Endothelial cell (in vitro differentiated cells): ENCODE measurements at places on chromosomes 7 and 10.

DNA sequence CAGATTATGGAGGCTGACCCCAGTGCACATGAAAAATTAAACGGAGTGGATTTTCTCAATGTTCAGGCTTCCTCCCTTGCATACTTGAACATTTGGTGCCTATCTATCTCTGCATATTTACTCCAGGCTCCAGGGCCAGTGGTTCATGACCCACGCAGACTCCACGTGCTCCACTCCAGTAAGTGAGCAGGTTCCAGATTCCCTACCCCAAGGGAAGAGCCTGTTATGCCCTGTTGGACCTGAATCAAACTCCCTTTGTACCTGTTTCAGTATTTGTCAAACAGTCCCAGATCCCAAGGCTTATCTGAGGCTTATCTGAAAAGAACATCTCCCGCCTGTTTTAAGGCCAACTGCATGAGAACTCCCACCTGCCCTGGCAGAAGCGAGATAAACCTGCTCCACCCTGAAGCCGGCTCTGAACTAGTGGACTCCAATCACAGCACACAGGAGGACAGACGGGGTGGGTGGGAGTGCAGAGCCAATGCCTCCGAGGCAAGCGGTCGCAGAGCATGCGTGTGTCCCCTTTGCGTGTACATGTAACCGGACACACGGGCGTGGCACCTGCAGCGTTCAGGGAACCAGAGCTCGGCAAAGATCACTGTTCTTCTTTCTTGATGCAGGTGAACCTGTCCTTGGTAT is 2.3 kb upstream of the FUOM start:
- no peak overlapping the region for H3K4me3 ChIP-seq
- no peak overlapping the region for H3K27ac ChIP-seq
- peaks cover 10% of the 10 kb centered on the region for H3K27me3 ChIP-seq
- no peaks in the 10 kb centered on the region for H3K4me1 ChIP-seq

DNA sequence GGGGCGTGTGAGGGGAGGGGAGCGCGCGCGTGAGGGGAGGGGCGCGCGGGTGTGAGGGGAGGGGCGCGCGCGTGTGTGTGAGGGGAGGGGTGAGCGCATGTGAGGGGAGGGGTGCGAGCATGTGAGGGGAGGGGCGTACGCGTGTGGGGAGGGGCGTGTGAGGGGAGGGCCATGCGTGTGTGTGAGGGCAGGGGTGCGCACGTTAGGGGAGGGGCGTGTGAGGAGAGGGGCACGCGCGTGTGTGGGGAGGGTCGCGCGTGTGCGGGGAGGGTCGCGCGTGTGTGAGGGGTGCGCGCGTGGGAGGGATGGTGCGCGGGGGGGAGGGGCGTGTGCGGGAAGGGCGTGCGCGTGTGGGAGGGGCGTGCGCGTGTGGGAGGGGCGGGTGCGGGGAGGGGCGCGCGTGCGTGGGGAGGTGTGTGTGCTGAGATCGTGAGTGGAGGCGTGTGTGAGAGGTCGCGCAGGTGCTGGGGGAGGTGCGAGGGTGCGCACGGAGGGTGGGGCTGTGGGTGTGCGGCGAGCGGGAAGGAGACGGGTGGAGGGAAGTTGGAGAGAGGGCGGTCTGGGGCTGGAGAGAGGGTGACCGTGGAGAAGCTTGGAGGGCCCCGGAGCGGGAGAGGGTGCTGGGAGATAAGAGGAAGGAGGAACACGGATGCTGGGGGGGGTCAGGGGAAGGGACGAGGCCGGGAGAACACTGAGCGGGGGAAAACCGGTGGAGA is 19.7 kb downstream of the MXI1 start:
- peak; percentile 28 for DNase-seq
- peaks cover 21% of the 10 kb centered on the region for H3K4me1 ChIP-seq

DNA sequence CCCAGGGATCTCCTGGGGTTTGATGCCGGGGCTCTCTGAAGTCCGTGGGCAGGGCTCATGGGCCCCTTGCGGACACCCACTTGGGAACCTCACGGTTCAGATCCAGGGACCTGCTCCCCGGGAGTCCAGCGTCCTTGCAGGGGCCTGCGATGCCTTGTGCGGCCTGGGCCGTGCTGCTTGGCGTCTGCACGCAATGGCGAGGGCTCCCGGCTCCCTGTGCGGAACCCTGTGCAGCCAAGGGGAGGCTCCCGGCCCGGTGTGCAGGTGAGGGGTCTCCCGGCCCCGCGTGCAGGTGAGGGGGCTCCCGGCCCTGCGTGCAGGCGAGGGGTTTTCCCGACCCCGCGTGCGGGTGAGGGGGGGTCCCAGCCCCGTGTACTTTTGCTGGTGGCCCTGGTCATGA is 146.7 kb downstream of the DNAJB6 start:
- no peak overlapping the region for H3K4me3 ChIP-seq
- no peak overlapping the region for H3K27ac ChIP-seq
- no peaks in the 10 kb centered on the region for H3K4me1 ChIP-seq
- H3K36me3 ChIP-seq: peaks cover 20% of the 10 kb centered on the region

GRCh38 chr10:123848564-123849457 is 42.8 kb downstream of the CPXM2 start:
- no peaks in the 10 kb centered on the region for H3K4me1 ChIP-seq
- DNase-seq: no peak
- no peak overlapping the region for H3K27ac ChIP-seq
- H3K4me3 ChIP-seq: no peak overlapping the region

DNA sequence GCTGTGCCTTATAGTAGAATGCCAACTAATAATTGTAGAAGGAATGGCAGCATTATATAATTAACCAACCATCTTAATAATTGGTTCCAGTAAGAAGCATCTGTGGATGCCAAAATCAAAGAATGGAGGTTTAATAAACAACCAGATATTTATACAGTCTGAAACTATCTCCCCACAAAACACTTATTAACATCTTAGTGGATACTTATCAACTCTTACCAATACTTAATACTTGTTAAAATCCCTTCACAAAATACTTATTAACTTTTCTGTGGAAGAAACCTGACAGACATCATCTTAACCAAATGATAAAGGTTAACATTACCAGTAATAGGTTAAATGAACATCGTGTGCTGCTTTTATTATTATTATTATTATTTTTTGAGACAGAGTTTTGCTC is 29.1 kb upstream of the FAM107B start:
- no peak overlapping the region for H3K27ac ChIP-seq
- H3K27me3 ChIP-seq: peaks cover 3% of the 10 kb centered on the region
- no peak for DNase-seq
- no peaks in the 10 kb centered on the region for H3K36me3 ChIP-seq
- no peak overlapping the region for H3K4me3 ChIP-seq

- no peaks in the 10 kb centered on the region for H3K4me1 ChIP-seq
- H3K27me3 ChIP-seq: peaks cover 2% of the 10 kb centered on the region
- H3K4me3 ChIP-seq: no peak overlapping the region
Observed at GRCh38 chr10:7687228-7687907, 15.7 kb upstream of the ITIH2 start.

DNA sequence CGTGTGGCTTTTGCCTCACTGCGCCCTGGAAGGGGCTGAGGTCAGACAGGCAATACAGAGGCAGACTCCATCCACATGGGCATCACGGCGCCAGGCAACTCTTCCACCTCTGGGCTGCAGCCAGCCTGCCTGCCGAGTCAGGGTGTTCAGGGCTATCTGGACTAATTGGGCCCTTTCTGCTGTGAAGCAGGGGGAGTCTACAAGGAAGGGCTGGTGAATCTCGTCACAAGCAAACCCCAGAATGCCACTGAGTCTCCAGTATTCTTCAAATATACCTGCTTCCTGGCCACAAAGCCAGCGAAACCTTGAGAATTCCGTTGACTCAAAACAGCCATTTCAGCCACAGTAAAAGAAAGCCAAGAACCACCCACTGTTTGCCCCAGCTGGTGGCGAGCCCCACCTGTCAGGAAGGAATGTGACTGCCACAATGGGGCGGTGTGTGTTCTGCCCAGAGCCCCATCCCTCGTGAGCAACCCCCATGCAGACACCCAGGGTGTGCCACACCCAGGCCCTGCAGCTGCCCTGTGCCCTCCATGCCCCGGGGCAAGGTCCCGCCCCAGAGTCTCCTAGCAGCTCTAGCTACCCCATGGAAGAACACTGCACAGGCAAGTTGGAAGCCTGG is 117.3 kb downstream of the FAM53B start:
- H3K36me3 ChIP-seq: peaks cover 5% of the 10 kb centered on the region
- no peak for DNase-seq
- peaks cover 13% of the 10 kb centered on the region for H3K27me3 ChIP-seq
- H3K27ac ChIP-seq: no peak overlapping the region
- peaks cover 17% of the 10 kb centered on the region for H3K4me1 ChIP-seq
